ENCODE measurements at places on chromosomes 11 and 22.
A peak's percentile ranks its signal among the peaks of the same experiment; 100 is the strongest.

DNA sequence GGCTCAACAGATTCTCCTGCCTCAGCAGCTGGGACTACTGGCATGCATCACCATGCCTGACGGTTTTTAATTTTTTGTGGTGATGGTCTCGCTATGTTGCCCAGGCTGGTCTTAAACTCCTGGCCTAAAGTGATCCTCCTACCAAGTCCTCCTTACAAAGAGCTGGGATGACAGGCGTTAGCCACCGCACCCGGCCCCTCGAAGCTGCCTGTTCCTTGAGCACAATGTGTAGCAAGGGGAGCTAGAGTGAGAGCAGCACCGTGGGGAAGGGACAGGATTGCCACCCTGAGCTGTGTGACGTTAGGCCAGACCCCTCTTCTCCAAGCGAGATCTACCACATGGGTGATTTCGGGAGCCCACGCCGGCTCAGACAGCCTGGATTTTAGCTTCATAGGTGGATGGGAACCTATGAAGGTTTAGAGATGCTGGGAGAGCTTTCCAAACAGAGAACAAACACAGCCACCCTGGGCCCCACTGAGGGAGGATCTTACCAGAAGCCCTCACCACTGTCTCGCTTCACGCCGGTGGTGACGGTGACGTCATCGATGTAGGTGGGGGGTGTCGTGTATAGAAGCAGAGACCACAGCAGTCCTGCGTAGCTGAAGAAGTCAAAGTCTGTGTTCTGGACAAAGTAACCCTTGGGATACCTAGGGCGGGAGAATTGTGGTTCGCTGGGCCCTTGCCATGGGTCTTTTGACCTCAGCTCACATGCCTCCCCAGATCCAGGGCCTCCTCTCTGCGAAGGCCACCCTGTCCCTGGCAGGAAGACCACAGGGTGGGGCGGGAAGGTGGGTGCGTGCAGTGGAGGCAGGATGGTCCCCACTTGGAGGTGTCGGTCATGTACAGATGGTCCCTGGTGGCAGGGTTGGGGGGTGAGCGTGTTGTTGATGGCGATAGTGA is 23.1 kb downstream of the RGL4 start:
- no peak for DNase-seq

- DNase-seq = no peak
Measured at GRCh38 chr22:32355760-32356159, 1.9 kb upstream of the RFPL3 start.

DNA sequence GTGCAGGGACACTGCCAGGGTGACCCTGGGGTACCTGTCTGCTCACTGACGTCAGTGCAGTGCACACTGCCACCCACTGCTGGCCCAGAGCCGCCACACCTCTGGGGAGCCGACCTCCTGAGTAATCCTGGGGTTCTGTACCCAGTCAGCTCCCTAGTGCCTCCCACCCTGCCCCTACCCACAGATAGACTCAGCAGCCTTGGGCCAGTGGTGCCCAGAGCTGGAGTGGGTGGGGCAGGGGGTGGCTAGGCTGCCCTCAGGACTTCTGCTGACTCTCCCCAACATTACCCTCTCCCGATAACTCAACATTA is 5.8 kb downstream of the NRXN2 start:
- DNase-seq = no peak

GRCh38 chr22:42661985-42662831 is 13.0 kb upstream of the CYB5R3 start:
- peak; percentile 71 for DNase-seq

DNA sequence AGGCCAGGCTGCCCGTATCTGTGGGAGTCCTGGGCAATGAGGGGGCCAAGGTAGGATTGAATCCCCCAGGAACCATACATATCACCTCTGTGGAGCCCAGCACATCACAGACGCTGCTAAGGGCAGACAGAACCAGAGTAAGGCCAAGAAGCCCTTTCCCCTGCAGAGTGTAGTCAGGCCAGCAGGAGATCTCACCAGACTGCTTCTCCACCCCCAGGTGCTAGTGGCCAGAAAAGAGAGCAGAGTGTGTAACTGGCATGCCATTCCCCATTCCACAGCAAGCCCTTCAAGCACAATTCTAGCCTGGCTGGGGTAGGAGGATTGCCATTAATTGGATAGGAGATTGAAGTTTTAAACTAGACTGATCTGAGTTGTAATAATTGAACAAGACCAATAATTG is 28.0 kb upstream of the FCHSD2 start:
- no peak for DNase-seq

DNA sequence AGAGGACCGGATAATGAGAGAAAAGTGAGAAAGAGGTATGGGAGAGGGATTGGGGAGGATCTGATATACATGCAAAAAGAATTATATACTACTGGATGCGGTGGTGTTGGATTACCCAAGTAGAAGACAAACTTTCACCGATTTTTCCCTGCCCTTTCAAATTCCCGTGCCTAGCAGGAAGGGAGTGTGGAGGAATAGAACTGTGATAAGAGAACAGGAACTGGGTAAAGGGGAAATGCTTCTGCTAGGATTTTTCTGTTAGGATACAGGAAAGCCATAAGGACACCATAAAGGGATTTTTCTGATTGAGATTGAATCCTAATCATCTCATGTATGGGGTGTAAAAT is 480 bp upstream of the MTMR2 start:
- DNase-seq = no peak

DNA sequence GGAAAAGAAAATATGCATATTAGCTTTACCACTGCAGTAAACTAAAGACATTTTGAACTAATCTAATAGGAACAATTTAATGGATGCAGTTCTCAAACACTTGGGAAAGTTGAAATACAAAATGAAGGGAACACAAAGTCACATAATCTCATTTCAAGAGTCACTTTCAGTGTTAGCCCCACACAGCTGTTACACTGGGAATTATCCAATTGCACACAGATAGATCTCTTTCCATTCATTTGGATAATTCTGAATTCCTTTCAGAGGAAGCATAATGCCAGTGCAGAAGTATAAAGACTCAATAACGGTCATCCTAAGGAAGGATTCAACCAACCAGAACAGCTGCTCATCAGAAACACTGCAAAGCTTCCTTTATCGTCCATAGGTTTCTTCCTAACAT is 173.3 kb downstream of the GRIA4 start:
- no peak for DNase-seq

- DNase-seq = no peak
Measured at GRCh38 chr11:110249066-110249465, 47.3 kb downstream of the RDX start.

- DNase-seq = no peak
Measured at GRCh38 chr11:130623670-130624668, 175.5 kb downstream of the ADAMTS15 start.

GRCh38 chr22:34429314-34429713 is 509.0 kb upstream of the LARGE1 start:
- no peak for DNase-seq

GRCh38 chr11:76123248-76123647 is 83.1 kb downstream of the WNT11 start:
- DNase-seq = no peak

- no peak for DNase-seq
Measured at GRCh38 chr11:122158171-122158570, 42.2 kb upstream of the BLID start.

DNA sequence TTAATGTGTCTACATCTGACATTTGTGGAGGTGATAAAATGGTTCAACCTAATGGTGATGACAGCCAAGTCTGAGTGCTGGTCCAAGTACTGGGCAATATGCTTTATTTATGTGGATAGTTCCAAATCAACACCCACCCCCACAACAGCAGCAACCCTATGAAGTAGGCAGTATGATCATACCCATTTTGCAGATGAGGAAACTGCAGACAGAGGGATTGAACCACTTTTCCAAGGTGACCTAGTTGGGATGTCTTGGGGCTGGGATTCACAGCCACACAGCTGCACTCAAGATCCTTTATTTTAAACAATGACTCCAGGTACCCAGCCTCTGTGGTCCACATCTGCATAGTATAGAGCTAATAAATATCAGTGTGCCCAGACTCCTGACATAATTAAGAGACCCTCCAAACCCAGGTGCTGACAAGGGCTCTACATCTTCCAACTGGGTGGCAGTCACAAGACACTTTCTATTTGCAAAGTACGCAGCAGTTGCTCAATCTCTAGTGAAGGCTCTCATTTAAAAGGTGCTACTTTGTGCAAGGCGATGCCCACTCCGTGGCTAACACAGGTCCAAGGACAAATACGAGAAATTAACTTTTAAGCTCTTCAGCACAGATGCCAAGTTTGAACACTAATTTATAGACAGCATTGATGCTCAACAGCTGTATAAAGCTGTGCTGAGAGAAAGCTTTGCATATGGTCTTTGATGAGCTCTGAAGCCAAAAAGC is 426.6 kb downstream of the LARGE1 start:
- DNase-seq = no peak

GRCh38 chr11:114295676-114296604 is at the start of gene NNMT:
Gene NNMT (plus strand): TSS chr11:114296399. CDS start chr11:114296557, 158 bp downstream.
- no peak for DNase-seq

DNA sequence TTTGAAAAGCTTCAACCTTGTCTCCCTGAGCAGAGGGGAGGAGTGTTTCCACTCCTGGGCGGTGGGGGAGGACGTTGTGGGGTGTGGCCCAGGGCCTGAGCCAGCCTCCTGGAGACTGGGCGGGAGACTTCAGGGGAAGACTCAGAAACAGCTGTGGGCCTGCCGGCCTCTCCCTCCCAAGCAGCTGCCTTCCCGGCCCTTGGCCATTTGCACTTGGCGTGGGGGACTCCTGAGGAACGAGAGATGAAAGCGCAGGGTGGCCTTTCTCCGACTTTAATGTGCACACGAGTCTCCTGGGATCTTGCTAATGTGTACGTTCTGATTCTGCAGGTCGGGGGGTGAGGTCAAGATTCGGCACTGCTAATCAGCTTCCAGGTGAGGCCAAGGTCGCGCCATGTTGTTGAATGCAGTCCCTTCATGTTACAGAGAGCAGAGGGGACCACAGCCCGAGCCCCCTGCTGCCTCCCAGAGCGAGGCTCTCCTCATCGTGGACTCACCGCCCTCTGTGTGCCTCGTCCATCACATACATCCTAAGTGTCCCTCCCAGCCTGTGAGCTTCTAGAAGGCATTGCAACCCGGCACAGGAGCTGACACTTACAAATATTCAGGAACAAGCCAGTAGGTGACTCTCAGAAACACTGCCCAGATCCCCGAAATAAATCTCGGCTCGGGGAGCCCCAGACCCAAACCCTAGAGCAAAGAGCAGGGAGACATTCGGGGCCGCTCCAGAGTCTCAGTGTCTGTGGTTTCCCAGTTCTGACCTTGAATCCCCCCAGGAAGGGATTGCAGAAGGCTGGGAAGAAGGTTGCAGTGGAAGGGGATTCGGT is 7.7 kb downstream of the LIF start:
- DNase-seq = no peak

DNA sequence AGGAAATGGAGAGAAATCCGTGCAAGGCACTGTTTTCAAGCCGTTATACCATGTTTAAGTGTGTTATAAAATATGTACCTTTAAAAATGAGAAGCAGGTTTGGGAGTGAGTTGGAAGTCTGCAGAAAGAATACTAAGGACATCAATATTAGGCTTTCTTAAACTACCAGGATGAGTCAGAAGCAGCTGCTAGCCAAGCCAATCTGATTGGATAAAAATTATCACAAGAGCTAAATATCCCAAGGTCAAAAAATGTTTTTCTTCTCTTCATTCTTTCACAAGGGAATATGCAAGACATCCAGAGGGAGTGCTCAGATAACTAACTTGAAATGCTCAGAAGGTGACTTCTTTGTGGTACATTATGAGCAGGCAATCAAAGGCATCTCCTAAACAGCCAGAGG is 19.3 kb upstream of the CKAP5 start:
- DNase-seq = no peak

GRCh38 chr11:57307666-57308270 is 17.0 kb downstream of the TNKS1BP1 start:
- DNase-seq = no peak

GRCh38 chr11:60420015-60420414 is 9.4 kb upstream of the MS4A5 start:
- no peak for DNase-seq

- DNase-seq = no peak
Measured at GRCh38 chr11:84626256-84626655, 1000.9 kb downstream of the DLG2 start.

GRCh38 chr22:36405671-36406538 is 18.1 kb upstream of the MYH9 start:
- peak; percentile 33 for DNase-seq

GRCh38 chr11:120632579-120632978 is 121.0 kb downstream of the GRIK4 start:
- DNase-seq = no peak

DNA sequence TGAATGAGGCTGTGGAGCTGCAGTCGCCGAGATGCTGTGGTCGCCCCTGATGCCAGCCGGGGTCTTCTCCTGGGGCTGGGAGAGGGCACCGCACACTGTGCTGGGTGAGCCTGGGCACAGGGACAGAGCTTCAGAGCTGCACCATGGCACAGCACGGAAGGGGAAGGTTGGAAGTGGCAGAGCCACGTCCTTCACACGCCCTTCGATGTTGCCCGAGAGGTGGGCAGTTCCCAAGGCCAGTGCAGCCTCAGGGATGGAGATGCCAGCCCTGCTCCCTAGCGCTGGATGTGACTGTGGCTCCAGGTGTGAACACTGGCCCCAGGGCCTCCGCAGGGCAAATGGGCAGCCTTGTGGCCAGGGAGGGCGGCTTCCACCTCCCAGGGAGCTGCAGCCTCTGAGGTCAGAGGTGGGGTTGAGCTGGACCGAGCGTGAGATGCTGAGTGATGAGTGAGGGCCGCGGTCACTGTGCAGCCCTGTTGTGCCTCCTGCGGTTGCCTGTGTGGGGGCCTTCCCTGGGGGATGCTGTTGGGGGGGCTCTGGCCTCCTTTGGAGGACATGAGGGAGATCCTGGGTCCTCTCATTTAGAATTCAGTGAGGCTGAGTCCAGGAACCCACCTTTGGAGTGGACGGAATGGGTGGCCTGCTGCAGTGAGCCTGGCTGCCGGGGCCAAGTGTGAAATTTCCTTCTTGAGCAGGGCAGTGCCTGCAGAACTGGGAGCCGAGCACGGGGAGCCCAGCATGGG is 1090.0 kb downstream of the BRD1 start:
- DNase-seq = no peak

DNA sequence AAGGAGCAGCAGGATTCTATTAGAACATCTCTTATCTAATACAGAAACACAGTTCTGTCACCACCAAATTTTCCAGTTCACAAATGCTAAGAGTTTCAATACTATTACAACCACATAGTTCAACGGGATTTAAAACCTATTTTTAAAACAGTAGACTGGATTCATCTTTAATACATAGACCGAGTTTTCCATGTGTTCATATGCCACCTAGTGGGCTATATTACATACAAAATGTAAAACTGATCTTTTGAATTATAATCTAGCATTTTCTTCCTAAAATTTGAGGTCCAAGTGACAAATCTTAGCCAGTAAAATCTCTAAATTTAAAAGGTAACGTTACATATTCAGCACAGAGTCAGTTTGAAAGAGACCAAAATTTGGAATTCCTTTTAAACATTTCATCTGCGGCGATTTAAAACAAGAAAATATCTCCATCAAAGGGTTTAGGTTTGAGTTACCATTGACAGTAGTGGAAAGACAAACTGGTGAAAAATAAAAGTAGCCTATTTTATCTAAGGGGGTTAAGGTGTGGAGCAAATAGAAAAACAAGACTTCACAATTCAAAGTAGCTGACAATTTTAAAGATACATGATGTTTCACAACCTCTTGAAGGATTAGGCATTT is 269.3 kb upstream of the MPPED2 start:
- no peak for DNase-seq

- DNase-seq = no peak
Measured at GRCh38 chr11:21323617-21324016, 654.2 kb downstream of the NELL1 start.

All from stimulated activated CD8-positive, alpha-beta memory T cell treated with anti-CD3 and anti-CD28 coated beads, Interleukin-12 subunit alpha, Interleukin-12 subunit beta, amount 100 ng/mL, for 1 hour (primary cell).